ENCODE measurements at places on chromosomes 3 and 15. TPM values are rescaled to one million over a fixed set of nuclear protein-coding genes. Genes with fewer than 3 reads are reported as not detected.

The TRPM1 gene
- not detected for total RNA-seq

The CDHR4 gene
- under 0.01 TPM for total RNA-seq

The LRRC34 gene
- 7.1 TPM for total RNA-seq

The SENP2 gene
- total RNA-seq, result 39.1 TPM

The GOLGA8T gene
- total RNA-seq, result 0.49 TPM

The GOLGA6D gene
- under 0.01 TPM for total RNA-seq
